B cell (primary cell): ENCODE measurements at places on chromosomes 3 and 15. TPM values are rescaled to one million over a fixed set of nuclear protein-coding genes. Genes with fewer than 3 reads are reported as not detected.

Gene SLC24A5
- polyA plus RNA-seq = not detected in 2 replicates

Gene ALPK3
- 0.04 and 0.07 TPM in 2 replicates for polyA plus RNA-seq

- no peak for DNase-seq
Measured at GRCh38 chr3:50192124-50192523, 714 bp downstream of the GNAT1 start.

- no peak for DNase-seq
Measured at GRCh38 chr3:39568508-39568907, 101.0 kb downstream of the MOBP start.

DNA sequence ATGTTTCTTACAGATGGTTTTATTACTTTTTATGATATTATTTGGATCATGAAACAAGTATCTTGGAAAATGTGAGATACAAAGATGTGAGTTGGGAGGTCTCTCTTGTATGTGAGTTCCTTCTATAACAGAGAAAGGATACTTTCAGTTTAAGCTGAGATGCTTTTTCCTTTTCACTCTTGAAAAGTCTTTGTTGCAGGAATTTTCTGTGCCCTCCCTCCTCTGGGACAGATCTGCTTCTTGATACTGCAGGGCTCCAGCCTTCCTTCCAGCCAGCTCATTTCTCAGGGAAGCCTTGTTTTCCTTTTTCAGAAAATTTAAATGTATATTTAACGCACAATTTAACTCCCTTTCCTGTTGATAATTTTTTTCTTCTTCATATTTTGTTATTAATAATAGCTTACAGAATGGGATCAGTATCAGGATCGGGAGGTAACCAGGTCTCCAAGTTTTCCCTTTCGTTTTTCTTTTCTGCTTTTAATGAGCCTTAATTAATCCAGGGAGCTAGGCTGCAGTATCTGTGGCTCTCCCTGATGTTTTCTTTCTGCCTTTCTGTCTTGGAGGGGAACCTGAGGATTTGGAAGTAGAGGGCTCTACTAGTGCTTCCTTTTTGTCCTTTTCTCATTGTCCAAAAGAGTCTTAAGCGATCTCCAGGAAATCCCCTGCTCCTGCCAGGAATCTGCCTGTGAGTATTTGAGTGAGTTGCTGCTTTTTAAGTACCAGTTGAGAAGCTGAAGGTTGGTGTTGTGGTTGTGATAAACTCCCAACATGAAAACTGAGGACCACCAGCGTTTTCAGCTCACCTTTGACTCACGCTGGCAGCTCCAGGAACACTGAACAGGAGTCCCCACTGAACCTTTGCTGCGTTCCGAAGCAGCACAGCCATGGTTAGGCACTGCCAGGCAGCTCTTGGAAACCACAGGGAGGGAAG lies 105.7 kb downstream of the IGF1R start:
- DNase-seq = no peak

DNA sequence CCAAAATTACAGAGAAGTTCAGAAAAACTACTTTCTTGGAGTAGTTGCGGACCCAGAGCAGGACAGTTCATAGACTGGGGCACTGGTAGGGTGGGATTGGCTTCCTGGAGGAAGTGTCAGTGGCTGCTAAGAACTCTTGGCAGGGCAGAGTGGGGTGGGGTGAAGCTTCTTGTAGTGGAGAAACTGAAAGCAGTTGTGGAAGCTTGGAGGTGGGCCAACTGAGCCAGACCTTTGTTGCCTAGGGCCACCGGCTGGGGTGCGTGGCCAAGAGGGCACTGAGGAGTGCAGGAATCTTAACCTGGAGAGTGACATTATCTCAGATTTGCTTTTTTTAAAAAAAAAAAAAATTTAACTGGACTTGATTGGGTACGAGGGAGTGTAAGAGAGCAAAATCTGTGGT lies 3.1 kb downstream of the KAT2B start:
- DNase-seq = peak; percentile 66
